SK-MEL-5 (cell line): ENCODE measurements at places on chromosomes 16 and 17. TPM values are rescaled to one million over a fixed set of nuclear protein-coding genes. Genes with fewer than 3 reads are reported as not detected.

GRCh38 chr16:28981517-28981916, 3.3 kb upstream of the LAT start:
- peak; percentile 47 for DNase-seq

DNA sequence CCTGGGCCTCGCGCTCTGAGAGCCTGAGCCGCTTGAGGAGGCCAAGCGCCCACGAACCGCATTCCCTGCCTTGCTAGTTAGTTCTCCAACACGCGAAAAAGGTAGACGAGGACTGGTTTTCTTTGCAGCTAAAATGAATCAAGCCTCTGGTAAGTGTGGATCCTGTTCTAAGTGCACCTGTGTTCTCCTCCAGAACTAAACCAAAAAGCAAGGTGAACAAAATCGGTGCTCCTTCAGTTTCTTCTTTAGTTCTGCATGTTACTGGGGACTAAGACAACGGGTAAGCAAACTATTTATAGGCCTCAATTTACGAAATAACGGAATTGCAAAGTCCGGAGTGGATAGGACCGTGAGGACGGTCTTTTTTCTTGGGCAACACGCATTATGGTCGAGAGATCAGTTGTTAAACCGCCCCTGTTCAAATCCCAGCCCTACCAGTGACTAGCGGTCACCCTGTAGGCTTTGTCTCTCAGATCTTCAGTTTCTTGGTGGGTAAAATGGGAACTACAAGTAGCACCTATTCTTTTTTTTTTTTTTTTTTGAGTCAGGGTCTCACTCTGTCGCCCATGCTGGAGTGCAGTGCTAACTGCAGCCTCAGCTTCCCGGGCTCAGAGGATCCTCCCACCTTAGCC, 993 bp upstream of the ANKRD11 start:
- DNase-seq, result peak; percentile 10

DNA sequence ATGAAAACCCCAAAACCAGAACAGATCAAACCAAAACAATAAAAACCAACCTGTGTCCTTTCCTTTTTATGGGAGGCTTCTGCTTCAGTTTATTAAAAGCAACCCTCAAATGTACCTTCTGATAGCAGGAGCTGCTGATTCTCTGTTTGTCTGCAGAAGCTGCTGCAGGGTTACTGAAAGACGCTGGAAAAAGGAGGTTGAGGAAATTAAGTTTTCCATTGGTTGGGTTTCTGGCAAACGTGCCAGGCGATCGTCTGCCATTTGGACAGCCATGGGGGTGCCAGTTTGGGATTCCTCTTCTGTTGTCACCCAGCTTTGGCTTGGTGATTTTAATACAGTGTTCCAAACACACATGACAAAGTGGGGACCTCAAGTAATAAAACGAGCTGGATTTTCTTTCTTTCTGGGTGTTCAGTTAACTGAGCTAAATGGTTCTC, 185.4 kb upstream of the ZFHX3 start:
- DNase-seq, result no peak

DNA sequence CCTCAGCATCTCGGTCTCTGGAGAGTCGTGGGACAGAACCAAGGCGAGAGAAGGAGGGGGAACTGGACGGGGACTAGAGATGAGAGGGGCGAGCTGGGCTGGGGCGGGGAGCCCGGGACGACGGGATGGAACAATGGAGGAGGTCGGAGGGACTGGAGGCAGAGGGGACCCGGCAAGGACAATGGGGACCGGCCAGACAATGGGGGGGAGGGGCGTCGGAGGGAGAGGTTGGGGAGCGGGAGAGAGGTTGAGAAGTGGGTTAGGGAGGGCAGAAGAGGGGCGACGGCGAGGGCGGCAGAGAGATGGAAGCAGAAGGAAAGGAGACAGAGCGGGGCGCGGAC, 719 bp downstream of the NGFR start:
- DNase-seq, result no peak

GRCh38 chr16:2008631-2009163, 924 bp downstream of the ZNF598 start:
- DNase-seq, result no peak

DNA sequence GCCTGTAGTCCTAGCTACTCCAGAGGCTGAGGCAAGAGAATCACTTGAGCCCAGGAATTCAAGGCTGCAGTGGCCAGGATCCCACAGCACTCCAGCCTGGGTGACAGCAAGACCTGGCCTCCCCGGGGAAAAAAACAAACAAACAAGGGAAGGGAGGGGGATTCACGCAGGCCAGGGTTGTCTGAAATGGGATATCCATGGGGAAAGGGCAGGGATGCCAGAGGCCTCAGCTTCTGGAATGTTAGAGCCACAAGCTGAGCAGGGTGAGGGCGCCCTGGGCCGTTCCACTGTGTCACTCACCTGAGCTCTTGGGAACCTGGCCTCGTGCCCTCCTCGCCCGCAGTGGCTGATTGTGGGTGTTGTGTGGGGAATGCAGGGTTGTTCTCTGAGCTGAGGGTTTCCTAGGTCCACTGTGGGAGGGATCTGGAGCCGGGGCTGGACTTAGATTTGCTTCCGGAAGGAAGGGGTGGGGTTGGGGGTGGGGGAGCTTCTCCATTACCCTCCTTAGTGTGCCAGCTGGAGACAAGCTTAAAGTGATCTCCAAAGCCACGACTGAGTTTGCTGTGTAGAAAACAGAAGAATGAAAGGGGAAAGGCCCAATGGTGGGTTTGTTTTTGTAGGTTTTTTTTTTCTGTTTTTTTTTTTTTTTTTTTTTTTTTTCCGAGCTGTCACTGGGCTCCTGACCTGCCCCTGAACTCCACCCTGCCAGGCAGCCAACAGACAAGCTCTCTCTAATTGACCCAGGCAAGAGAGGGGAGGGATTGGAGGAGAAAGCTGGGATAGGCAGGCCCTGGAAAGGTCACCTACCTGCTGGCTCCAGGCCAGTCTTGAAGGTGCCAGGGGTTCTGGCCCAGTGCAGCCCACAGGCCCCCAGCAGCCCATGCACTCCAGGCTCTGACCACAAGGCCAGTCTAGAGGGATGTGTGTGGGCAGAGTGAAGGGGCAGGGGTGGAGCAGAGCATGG, at the start of gene SULT1A1:
Gene SULT1A1 (minus strand): TSS at position 414 of the 964 bp plus-strand sequence. CDS start 1,189 bp downstream, outside the sequence.
- no peak for DNase-seq

- no peak for DNase-seq
Observed at GRCh38 chr17:77089124-77089490, 51.7 kb upstream of the SEC14L1 start.

DNA sequence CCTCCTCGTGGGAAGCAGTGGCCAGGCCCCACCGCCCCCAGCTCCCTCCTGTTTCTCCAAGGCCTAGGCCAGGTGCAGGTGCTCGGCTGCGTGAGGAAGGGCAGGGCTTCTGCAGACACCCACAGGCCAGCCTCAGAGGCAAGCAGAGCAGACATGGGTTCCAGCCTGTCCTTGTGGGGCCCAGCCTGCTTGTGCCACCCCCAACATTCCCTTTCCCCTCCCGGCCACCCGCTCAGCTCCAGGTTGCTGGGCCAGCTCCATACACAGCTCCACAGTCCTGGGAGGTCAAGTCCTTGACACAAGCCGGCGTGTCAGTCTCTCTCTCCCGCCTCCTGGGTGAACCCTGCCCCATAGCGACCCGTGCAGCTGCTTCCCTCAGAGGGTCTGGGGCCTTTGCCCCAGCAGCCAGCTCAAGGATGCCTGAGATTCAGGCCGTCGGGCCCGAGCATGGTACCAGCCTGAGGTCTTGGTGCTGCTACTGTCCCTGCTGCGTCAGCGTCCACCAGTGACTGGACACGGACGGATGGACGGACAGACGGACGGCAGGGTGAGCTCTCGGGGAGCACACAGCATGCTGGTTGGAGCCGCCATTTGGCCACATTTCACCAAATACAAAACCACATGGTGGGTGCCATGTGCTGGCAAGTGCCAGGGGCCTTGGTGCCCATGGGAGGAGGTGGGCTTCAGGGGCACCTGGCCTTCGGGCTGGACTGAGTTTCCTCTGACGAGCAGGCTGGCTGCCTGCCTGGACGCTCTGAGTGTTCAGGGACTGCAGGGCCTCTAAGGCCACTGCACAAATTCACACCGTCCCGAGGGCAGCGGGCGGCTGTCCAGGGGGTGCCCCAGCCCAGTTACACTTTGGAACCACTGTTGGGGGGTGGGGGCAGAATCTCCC, 8.0 kb downstream of the SECTM1 start:
- no peak for DNase-seq

- no peak for DNase-seq
Observed at GRCh38 chr17:44970136-44970741, 2.1 kb upstream of the C1QL1 start.

DNA sequence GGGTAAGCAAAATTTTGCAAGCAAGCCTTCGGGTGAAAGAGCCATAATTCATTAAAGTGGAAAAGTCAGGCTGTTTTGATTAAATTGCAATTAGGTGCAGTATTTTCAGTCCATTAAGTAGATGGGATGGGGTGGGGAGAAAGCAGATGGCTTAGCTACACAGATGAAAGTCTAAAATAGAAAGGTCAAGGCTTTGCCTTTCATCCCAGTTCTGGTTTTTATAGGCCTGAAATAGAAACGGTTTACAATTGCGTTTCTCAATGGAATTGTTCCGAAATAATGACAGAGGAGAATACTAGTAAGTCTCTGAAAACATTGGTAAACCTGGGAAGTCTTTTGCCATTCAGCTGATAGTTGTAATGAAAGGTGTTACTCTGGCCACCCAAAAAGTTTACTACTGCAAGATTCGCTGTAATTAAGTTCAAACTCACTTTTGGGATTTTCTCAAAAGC, 1.5 kb downstream of the PPM1E start:
- no peak for DNase-seq

DNA sequence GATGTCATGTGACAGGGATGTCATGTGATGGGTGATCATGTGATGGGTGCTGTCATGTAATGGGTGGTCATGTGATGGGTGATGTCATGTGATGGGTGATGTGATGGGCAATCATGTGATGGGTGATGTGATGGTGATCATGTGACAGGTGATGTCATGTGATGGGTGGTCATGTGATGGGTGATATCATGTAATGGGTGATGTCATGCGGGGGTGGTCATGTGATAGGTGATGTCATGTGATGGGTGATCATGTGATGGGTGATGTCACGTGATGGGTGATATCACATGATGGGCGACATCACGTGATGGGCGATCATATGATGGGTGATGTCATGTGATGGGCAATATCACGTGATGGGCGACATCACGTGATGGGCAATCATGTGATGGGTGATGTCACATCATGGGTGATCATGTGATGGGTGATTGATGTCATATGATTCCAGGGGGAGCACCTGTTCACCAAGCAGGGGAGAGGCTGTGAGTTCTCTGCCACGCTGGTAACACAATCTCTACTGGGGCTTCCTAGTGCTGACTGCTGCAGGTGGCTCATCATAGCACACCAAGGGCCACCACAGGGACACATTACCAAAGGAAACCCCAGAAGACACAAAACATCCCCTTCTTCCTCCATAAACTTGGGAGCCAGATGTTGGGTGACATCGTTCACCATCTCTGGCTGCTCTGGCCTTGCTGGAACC, 16.5 kb downstream of the CD300LB start:
- no peak for DNase-seq

GRCh38 chr16:77424871-77425604, 9.8 kb downstream of the ADAMTS18 start:
- no peak for DNase-seq

DNA sequence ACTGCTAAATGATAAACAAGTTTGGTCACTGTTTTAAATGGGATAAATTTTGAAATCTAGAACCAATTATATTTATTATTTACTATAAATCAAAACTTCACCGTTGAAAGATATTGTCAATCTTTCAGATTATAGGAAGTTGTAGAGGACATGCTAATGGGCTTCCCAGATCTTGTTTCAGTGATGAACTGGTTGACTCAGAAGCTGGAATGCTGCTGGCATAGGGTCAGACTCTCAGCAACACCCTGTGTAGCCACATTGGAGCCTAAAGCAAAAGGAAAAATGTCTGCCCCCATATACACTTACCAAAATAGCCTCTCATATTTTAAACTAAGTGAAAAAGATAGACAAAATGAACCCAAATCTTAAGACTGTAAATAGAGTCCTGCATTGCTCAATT, 916.9 kb upstream of the SOX9 start:
- DNase-seq, result no peak

The SLFN12L gene
- total RNA-seq, result not detected in 2 replicates

- DNase-seq, result no peak
Observed at GRCh38 chr16:66850115-66850815, 6.1 kb downstream of the CA7 start.

The FOXN1 gene
- not detected in 2 replicates for total RNA-seq

DNA sequence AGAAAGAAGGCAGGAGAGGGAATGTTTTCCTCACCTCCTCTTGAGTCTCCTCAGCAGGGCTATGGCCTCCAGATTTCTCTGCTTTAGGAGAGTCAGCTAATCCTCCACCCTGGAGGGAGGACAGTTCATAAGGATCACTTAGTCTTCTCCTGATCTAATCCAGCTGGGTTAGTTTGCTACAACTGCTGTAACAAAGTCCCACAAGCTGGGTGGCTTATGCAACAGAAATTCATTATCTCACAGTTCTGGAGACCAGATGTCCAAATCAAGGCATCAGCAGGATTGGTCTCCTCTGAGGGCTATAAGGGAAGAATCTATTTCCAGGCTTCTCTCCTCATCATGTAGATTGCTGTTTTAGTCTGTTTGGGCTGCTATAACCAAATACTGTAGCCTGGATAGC, 40.6 kb upstream of the XYLT1 start:
- no peak for DNase-seq

DNA sequence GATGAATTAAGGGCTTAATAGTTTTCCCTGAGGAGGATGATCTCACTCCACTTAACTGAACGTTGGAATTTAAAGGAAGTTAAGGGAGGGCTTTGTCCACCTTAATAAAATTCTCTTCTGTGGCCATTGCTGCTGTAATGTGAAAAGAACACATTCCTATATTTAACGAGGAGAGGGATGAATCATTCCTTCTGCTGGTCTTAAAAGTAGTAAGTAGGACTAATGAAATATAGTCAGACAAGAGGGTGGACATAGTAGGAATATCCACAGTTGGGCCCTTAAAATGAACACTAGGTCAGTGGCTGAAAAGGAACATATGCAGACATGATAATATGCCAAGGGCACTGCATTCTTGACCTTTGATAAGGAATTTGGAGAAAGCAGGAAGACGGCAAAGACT, 405.6 kb downstream of the PMP22 start:
- DNase-seq, result no peak

- DNase-seq, result no peak
Observed at GRCh38 chr17:50609380-50610074, 25.2 kb upstream of the ABCC3 start.

The HBA1 gene
- not detected in 2 replicates for total RNA-seq

- DNase-seq, result no peak
Observed at GRCh38 chr17:59431601-59432000, 100.1 kb downstream of the YPEL2 start.

DNA sequence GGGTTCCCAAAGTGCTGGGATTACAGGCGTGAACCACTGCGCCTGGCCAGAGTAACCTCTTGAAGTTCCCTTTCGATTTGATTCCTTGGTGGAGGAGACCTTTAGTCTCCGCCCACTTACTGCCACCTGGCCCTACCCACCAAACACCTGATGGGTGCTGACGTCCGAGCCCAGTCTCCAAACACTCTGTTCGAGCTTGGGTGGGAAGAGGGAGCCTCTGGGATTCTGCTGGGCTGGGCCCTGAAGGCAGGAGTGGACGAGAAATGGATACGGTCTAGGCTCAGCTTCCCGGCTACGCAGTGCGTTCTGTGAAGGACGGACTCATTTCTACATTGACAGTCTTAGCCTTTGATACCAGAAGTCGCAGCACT, 870 bp upstream of the ITGA3 start:
- DNase-seq, result no peak

- DNase-seq, result no peak
Observed at GRCh38 chr17:11545002-11545401, 53.3 kb upstream of the DNAH9 start.

The NACA2 gene
- total RNA-seq, result not detected in 2 replicates

The SLC16A13 gene
- total RNA-seq, result 0.61 and 0.64 TPM in 2 replicates

- DNase-seq, result no peak
Observed at GRCh38 chr16:27481282-27481934, 68.3 kb downstream of the GTF3C1 start.

GRCh38 chr16:228151-228851, 948 bp downstream of the LUC7L start:
- DNase-seq, result peak; percentile 20
